A549 treated with Mapracorat at 1 μM for 4 hours (cell line): ENCODE measurements at places on chromosomes 16 and 17. TPM values are rescaled to one million over a fixed set of nuclear protein-coding genes. Genes with fewer than 3 reads are reported as not detected.

Gene C17orf78
- total RNA-seq, result not detected in 5 replicates

Gene SHISA6
- not detected in 5 replicates for total RNA-seq

Gene TBC1D3
- 0.07 TPM in 1 of 5 replicates, not detected in the others for total RNA-seq

Gene KRTAP2-2
- total RNA-seq, result not detected in 5 replicates

Gene PIPOX
- 0.26 to 0.28 TPM in 2 of 5 replicates, not detected in the others for total RNA-seq
